Ecto neural progenitor cell (in vitro differentiated cells): ENCODE measurements at places on chromosomes 5 and 9.

DNA sequence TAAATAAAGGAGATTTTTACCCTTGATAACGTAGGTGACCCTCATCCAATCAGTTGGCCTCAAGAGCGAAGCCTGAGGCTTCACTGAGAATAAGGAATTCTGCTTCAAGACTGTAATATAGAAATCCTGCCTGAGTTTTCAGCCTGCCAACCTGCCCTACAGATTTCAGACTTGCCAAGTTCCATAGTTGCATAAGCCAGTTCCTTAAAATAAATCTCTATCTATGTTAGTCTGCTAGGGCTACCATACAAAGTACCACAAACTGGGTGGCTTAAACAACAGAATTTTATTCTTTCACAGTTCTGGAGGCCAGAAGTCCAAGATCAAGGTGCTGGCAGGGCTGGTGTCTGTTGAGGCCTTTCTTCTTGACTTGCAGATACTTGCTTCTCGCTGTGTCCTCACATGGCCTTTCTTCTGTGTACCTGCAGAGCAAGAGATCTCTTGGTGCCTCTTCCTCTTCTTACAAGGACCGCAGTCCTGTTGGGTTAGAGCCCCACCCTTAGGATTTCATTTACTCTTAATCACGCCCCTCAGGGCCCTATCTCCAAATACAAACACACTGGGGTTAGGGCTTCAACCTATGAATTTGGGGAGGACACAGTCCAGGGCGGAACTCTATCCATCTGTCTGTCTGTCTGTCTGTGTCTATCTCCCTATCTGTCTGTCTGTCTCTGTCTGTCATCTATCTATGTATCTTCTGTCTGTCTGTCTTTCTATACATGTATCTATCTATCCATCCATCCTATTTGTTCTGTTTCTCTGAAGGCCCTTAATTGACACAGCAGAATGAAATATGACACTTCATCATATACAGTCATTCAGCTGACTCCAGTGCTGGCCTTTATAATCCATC lies 17.0 kb upstream of the CMBL start:
- DNase-seq = no peak

- peak; percentile 79 for DNase-seq
Observed at GRCh38 chr5:110179321-110179720, 489.6 kb downstream of the MAN2A1 start.

GRCh38 chr9:98688710-98689495 lies 19.8 kb downstream of the GABBR2 start:
- no peak for DNase-seq

DNA sequence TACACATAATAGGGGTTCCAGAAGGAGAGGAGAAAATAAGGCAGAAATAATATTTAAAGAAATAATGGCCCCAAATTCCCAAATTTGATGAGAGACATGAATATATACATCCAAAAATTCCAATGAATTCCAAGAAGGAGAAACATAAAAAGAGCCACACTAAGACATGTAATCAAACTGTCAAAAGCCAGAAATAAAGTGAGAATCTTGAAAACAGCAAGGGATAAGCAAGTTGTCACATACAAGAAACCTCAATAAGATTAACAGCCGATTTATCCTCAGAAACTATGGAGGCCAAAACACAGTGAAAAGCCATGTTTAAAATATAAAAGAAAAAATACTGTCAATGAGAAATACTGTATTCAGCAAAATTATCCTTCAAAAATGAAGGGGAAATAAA lies 14.5 kb downstream of the CATSPER3 start:
- no peak for DNase-seq

GRCh38 chr5:160262151-160263074 lies 33.1 kb downstream of the FABP6 start:
- peak; percentile 72 for DNase-seq
